Iris pigment epithelial cell (primary cell): ENCODE measurements at places on chromosomes 2 and 18.
A peak's percentile ranks its signal among the peaks of the same experiment; 100 is the strongest.

- peak; percentile 99 for DNase-seq
These were observed 116.5 kb upstream of the FOSL2 start for GRCh38 chr2:28276076-28276618.

DNA sequence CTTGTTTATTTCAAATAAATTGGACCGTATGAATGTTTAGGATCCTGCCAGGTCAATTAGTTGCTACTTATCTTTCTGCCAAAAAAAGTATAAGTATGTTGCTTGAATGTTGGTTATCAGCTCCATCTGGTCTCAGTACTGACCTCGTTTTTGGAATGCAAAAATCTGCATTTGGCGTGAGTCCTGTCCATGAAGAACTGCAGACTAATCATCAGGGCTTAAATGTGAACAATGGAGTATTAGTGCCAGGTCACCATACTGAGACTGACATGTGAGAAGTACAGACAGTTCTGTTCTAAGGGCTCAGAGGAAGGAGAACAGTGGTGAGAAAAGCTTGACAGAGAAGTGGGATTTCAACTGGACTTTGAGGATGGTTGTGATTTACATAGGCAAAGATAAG, 393.1 kb upstream of the SLC14A2 start:
- no peak for DNase-seq

GRCh38 chr2:28678944-28679343, 72.7 kb upstream of the PPP1CB start:
- no peak for DNase-seq

- DNase-seq = no peak
These were observed 195.3 kb upstream of the MEIS1 start for GRCh38 chr2:66239655-66240054.

GRCh38 chr2:73112913-73113854, at the start of gene RAB11FIP5:
Gene RAB11FIP5, minus strand, starts transcription at chr2:73112948. Its CDS starts 171 bp downstream, at chr2:73112777.
- peak; percentile 90 for DNase-seq

- peak; percentile 36 for DNase-seq
These were observed 751.1 kb upstream of the FANCL start for GRCh38 chr2:58992062-58992706.

- DNase-seq = no peak
These were observed 115.6 kb downstream of the TXNL1 start for GRCh38 chr18:56522816-56523215.

- no peak for DNase-seq
These were observed 49.5 kb upstream of the LRATD1 start for GRCh38 chr2:14583059-14583458.

- DNase-seq = no peak
These were observed 303.5 kb upstream of the CELF4 start for GRCh38 chr18:37869051-37869450.

DNA sequence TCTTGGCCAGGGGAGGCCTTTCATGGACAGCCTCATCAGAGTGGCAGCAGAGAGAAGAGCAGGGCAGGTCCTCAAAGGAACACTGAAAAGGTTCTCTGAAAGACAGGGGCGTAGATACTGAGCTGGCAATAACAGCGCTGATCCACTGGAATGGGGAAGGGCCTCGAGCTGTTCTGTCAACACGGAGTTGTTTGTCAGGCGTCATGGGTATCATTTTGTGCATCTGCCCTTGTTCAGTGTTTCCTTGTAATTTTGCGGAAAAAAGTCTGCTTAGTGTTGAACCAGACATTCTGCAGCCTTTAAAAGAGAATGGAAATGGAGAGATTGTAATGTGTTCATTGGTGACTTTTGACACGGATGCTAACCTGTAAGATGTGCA, 21.5 kb downstream of the AGAP1 start:
- no peak for DNase-seq

DNA sequence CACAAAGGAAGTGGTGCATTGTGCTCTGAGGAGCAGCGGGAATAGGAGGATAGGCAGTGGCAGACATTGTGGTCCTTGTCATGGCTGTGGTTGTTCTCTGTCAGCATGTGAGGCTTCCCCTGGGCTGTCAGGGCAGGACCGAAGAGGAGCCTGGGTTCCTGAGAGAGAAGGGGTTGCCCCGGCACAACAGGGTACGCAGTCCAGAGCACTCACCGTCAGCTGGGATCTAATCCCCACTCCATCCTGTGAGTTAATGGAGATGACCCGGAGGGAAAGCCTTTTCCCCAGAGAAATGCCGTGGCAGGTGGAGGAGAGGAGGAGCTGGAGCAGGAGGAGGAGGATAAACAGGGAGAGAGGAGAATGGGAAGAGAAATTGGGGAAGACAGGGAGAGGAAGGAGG, 396.7 kb upstream of the HS6ST1 start:
- DNase-seq = no peak

- no peak for DNase-seq
These were observed 71.0 kb upstream of the MMADHC start for GRCh38 chr2:149658553-149658952.

DNA sequence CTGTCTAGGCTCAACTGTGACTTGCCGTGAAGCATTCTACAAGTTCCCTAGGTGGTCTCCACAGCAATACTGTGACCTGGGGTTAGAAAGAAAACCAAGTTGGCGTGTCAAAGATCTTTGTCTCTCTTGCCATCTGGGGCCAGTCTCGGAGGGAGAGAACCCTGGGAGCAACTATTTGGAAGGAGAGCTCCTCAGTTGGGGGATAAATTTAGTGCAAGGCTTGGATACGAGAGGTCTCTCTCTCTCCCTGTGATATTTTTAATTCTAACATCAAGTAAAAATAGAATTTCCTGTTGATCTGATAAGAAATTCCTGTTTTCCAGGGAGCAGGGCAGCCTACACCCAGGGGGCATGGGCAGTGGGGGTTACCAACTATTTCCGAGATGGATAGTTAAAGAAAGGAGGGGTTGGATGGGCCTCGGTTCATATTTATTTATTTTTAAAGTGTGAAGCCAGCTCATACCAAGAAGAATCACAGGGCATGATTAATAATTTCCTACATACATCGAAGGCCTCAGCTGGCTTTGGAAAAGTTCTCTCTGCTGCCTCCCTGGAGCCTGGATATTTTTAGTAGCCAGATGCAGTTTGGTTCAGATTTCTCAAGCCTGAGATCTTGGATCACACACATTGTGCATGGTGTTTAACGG, 62.8 kb downstream of the EHD3 start:
- no peak for DNase-seq

DNA sequence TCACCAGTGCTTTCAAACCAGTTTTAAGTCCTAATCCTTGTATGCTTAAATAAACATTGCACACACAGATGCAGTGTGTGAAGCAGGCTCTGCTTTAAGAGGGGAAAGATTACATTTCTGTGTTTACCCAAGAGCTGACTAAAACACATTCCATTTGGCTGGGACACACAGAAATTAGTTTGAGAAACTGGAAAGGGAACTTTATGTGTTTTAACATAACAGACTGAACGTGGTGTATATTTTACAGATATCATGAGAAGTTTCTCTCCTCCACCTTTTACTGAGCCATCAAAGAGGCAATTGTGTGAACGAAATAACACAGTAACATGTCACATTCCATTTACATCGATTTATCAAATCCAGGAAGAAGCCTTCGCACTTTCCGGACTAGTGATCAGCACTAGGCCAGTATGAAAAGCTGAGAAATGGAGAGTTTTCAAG, 121.8 kb downstream of the MAIP1 start:
- DNase-seq = peak; percentile 95

GRCh38 chr2:45524016-45524415, 87.1 kb downstream of the SRBD1 start:
- no peak for DNase-seq

DNA sequence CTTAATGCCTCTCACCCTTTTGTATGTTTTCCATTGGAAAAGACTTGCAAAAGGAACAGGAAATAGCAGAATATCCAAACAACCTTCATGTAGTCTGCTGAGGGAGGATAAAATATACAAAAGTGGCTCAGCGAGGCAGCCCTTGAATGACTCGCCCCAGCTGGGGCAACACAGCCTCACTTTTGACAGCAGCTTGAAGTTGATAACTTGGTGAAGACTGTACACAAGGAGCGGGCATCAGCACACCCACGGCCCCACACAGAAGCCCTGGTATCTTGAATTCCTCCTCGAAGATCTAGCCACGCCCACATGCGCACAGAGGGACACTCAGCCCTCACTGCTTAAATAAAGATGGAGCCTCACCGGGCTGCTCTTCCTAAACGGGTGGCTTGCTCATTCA, 161.0 kb downstream of the IRS1 start:
- DNase-seq = peak; percentile 42

DNA sequence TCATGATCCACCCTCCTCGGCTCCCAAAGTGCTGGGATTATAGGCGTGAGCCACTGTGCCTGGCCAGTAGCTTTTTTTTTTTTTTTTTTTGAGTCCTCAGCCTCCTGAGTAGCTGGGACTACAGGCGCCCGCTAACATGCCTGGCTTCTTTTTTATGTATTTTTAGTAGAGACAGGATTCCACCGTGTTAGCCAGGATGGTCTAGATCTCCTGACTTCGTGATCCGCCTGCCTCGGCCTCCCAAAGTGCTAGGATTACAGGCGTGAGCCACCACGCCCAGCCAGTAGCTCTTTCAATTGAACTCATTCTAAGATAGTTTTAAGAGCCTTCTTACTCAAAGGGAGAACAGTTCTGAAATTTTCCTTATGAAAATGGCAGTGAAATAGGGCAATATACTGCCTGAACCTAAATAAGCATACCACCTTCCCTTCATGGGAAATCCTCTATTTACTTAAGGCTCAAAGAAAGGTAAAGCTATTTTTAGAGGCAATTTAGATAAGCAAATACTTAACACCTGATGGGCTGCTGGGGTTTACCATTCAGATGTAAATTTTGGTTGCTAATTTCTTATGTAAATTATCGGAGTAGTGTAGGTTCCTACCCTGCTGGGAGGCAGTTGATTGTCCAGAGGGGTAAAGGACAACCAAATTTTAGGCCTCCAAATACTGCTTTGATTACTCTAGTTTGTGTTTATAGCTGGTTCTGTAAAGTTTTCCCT, 144.7 kb downstream of the GREB1L start:
- no peak for DNase-seq

GRCh38 chr2:147096671-147097070, 748.2 kb upstream of the ACVR2A start:
- DNase-seq = peak; percentile 12

GRCh38 chr18:26926066-26926675, 60.7 kb upstream of the AQP4 start:
- DNase-seq = no peak

DNA sequence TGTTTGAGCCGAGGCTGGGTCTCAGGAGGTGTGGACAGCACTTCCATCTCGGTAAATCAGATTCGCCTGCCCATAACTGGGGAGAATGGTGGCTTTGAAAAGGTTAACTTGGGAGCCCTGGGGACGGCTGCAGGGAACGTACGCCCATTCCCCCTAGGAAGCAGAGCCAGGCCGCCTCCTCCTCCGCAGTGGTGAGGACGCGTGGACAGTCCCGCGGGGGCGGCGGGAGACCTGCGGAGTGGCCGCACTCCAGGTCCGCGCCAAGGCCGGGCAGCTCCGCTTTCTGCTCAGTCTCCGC, 845 bp upstream of the MYCN start:
- peak; percentile 51 for DNase-seq

GRCh38 chr2:225289659-225290058, 109.9 kb upstream of the NYAP2 start:
- DNase-seq = no peak

DNA sequence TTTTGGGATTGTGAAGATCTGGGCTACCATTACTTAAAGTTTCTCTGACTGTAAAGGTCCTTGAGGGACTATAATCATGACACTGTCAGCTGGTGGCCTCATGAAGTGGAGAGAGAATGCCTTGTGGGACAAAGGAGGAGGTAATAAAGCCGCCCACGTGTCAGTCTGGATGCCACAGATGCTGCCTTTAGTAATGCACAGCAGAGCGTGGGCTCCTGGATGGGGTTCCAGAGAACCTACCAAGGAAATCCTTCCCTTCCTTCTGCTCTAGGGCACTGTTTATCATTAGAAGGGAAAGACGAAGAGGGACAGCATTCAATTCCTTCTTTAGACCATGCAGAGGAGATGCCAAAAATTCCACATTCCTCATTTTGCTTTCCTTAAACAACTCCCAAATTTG, 63.5 kb downstream of the COL5A2 start:
- DNase-seq = no peak

GRCh38 chr2:101232770-101233169, 19.9 kb upstream of the CNOT11 start:
- DNase-seq = no peak

GRCh38 chr2:41903474-41904135, 144.2 kb upstream of the PKDCC start:
- DNase-seq = peak; percentile 38

- DNase-seq = no peak
These were observed 1485.2 kb upstream of the PIK3C3 start for GRCh38 chr18:40469851-40470250.

DNA sequence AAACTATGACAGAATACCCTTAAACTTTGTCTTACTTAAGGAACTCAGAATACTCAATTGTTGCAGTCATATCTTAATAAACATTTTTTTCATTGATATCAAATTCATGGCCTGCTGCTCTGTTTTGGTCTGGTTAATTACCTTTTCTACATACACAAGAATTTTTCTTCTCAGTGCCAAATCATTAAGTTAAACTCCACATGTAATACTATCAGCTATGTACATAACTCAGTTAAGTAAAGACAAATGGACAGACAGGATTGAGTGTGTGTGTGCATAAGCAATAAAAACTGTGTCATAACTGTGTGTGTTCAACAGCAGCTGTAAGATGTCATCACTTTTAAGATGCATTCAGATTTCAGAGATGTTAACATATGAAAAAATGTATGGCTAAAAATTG, 34.4 kb downstream of the VRK2 start:
- no peak for DNase-seq

- no peak for DNase-seq
These were observed 135.2 kb upstream of the HAAO start for GRCh38 chr2:42927334-42928160.

GRCh38 chr2:71830497-71831192, 317.0 kb downstream of the CYP26B1 start:
- DNase-seq = peak; percentile 27

GRCh38 chr18:51235009-51235789, 37.7 kb upstream of the MEX3C start:
- DNase-seq = no peak

DNA sequence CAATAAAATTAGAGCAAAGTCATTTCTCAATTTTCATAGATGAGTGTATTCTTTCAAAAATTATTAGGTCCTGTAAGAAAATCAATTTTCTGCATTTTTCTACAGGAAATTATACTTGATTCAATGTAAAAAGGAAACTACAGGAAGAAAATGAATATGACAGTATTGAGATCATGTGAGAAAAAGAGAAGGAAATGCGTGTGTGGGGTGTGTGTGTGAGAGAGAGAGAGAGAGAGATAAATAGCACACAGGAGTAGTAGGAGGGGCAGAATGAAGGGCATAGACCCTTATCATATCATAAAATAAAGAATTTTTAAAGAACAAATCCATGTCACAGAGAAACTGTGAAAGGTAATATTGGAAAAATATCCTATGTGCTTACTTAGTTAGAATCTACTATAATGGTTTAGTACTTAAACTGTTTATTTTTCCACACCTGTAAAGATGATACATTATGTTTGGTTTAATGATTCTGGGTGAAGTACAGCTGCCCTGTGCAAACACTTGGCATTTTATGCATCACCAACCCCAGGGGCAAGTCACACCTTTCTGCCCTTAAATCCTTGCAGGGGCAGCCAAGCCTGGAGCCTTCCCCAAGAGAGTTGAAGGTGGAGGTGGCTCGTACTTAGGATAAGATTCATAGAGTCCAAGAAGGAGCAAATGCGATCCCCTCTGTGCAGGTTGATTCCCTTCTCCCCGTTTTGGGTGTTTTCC, 276.4 kb downstream of the TGIF1 start:
- DNase-seq = no peak

- no peak for DNase-seq
These were observed 16.7 kb downstream of the TSN start for GRCh38 chr2:121771976-121772742.
